Kidney glomerular epithelial cell (primary cell): ENCODE measurements at places on chromosomes 5 and 9.

- DNase-seq = no peak
These were observed 12.8 kb downstream of the CEP78 start for GRCh38 chr9:78248635-78249034.

- DNase-seq = no peak
These were observed 159.9 kb downstream of the TMEM38B start for GRCh38 chr9:105854026-105854782.

- no peak for DNase-seq
These were observed 281.4 kb downstream of the CWC27 start for GRCh38 chr5:65050140-65050539.

DNA sequence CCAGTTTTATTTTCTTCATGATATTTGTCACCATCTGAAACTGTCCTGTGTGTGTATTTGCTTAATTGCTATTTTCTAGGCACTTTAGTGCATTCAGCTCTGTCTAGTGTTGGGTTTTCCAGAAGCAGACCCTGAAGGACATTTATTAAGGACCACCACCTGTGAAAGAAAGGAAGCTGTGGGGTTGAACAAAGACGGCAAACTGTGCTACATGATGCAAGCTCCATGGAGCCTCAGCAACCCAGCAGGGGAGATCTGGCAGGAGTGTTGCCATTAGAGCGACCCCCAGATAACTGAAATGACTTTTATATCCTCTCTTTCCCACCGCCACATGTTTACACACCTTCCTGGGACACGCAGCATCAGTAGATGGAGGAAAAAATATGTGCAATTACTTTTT, 125.5 kb downstream of the GABRB2 start:
- no peak for DNase-seq

DNA sequence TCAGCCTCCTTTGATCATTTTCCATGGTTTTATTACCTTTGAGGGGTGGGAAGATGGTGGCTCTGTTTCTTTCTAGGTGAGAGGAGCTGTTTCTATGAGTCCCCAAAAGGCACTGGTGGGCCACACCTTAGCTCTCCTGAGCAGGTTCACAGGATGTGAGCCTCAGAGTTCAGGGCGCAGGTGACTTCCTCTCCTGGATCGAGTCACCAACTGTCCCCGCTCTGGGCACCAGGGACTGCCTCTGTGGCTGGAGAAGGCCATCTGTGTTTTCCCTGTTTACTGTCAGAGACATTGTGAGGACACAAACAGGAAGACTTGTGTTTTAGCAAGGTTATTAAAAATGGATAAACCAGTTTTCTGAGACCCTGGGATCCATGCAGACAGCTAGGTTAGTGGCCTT, 68.5 kb downstream of the IL31RA start:
- no peak for DNase-seq

DNA sequence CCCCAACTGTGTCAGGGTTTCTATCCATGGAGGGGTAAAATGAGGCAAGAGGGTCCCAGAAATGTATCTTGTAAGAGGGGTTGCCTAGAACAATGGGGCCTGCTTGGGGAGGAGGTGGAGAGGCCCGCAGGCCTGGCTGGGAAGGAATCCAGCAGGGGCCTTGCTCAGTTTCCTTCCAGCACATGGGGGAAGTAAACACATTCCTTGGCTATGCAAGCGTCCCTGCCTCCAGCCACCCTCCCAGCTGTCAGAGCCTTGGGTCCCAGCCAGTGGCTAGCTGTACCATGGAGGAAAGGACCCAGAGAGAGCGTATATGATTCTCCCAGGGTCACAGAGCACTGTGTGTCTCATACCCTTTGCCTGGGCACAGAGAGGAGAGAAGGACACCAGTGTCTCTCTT, 71.1 kb upstream of the IL17B start:
- DNase-seq = no peak

GRCh38 chr9:133210609-133211008, 1.6 kb upstream of the OBP2B start:
- DNase-seq = no peak

- no peak for DNase-seq
These were observed 519 bp downstream of the ZER1 start for GRCh38 chr9:128771094-128771721.

- no peak for DNase-seq
These were observed 338.1 kb upstream of the SMC2 start for GRCh38 chr9:103755986-103756385.

DNA sequence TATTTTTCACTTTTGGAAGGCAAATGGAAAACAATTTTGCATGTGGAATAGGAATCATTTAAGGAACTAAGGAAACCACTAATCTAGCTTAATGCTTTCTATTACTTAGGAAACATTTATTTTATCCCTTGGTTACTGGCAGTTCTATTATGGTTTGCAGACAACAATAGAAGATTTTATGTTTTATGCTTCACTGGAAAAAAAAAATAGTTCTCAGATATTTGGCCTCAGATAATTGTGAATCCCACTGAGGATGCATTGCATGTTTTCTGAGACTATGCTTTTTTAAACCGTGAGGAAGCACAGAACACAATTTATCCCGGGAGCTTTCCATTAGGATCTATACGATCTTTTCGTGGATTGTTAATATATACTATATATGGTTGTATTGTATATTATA, 356.9 kb downstream of the CSNK1G3 start:
- no peak for DNase-seq

DNA sequence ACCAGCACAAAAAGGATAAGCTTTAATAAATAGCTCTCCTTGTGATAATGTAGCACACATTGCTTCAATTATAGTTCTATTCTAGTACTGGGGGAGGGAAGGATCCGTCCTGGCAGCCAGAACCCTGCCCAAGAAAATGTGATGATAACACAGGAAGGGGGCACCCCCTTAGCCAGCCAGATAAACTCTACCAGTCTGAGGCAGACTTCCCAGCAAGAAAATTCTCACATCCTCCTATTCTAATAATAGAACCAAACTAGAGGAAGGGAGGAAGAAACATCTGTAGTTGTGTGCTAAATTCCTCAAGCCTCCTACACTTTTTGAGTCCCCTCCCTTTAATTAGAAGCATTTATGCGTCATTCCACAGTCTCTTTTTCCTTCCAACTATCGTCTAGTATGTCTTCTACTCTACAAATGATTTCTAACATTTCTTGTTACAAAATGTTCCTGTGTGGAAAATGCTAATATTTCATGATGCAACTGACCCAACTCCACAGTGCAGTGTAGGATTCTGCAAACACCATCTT, 261.0 kb downstream of the SEMA5A start:
- DNase-seq = peak; percentile 3

DNA sequence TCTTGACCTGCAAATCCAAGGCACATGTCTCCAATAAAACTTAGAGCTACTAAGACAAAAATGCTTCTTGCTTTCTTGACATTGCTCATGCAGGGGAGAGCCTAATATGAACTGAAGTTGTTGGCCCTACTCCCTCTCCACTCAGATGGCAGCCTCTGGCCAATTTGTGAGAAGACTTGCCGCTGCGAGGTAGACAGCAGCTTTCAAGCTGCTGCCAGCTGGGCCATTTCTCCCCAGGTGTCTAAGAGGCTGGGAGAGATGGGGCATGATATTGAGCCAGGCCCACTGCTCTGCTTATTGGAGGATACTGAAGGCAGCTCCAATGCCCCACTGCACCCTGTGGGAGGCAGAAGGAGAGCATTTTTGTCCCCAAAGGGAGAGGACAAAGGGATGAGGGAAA, 380.5 kb downstream of the RASEF start:
- no peak for DNase-seq

DNA sequence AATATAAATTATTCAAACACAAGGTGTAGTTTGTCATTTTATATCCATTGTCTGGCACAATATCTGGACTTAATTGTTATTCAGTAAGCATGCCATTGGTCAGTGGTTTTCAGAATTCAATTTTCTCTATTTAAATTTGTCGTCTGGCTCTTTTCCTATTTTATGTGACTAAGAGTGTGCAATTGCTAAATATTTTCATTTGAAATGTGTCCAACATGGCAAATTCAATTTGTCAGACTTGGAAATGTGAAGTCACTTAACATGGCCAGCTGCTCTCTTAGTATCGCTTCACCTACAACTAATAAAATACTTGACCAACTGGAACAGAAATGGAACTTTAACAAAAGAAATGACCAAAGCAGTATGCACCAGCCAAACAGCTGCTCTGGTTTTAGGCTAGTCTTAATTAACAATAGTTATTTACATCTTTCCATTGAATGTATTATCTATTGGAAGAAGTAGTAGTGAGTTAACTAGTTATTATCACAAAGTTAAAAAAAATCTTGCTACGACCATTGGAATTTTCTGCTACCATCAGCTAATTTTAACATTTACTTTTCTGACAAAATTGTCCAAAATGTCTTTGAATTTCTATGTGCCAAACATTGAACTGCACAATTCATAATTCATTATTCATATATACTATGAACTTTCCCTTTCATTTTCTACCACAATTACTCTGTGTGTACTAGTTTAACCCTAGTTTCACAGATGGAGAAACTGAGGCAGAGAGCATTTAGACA, 720.7 kb upstream of the FAM174A start:
- DNase-seq = no peak

DNA sequence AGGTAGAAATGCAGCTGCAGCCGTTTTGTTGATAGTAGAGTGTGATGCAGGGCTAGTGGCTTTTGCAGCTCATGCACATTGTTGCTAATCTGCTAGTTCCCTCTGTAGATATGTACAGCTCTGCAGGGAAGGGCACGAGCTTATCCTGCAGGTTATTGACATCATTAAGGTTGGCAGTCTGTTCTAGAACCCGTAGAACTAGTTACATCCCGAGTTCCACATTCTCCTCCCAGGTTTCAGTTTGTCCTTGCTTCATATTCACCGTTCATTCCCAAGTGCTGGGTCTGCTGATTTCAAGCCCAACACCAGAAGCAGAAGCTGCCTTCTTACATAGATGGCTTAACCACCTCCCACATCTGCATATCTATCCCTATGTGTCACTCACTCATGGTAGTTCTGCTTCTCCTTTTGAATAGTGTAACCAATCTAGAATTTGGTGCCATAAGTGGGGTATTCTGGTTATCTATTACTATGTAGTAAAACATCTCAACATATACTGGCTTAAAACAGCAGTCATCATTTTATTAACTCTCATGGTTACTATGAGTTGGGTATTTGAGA, 38.1 kb downstream of the CRHBP start:
- DNase-seq = no peak

- DNase-seq = no peak
These were observed 38.6 kb upstream of the FBP1 start for GRCh38 chr9:94677929-94678328.

- no peak for DNase-seq
These were observed 138.4 kb upstream of the ABCA1 start for GRCh38 chr9:105066275-105066865.

- no peak for DNase-seq
These were observed 147.1 kb upstream of the SLC12A2 start for GRCh38 chr5:127936439-127936972.

DNA sequence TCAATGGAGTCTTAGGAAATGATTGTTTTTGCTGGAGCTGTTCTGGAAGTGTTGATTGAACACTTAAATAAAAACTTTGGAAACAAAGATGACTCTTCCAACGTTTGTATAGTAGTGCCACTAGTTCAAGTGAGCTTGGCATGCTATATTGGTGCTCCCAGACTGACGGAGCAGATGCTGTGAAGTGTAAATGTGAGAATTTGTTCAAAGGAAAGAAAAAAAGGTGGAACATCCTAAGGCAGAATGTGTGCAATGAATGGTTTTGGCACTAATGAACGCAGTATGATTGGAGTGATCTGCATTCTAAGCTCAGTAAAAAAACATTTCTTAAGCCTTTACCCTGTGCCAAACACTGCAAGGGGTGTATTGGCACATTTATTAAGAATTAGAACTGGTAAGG, 69.8 kb downstream of the ZNF474 start:
- DNase-seq = no peak

GRCh38 chr9:27165068-27165467, 56.0 kb downstream of the TEK start:
- DNase-seq = no peak
